ENCODE measurements at places on chromosomes 7 and 10. TPM values are rescaled to one million over a fixed set of nuclear protein-coding genes. Genes with fewer than 3 reads are reported as not detected.
A peak's percentile ranks its signal among the peaks of the same experiment; 100 is the strongest.

DNA sequence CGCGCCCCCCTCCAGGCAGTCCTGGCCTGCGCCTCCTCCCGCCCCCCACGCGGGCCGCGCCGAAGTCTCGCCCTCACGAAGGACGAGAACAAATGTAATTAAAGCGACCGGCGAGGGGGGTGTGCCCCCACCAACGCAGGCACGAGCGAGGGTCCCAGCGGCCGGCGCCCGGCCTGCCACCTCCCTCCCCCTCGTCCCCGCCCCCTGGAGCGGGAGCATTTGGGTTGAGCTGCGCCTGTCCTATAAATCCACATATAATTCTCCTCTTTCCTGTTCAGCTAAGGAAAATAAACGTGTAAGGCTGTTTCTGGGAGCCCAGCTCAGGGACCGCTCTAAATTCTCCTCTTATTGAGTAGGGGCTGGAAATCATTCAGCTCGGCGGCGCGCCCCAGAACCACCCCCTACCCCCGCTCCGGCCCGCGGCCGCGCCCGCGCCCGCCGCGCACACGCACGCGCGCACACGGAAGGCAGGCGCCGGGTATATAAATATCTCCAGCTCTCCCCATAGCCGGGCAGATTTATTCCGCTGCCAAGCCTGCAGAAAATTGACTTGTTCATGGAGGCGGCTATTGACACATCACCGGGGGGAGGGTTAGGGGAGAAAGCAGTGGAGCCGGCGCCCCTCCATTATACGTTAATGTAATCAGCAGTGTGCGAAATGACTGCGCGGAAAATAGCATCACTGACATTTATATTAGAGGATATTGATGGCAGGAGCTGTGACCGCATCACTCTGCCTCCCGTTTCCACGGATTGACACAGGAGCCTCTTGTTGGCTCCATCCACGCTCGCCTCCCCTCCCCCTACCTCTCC lies 61.6 kb upstream of the BTRC start:
- DNase-seq = no peak

GRCh38 chr7:70316745-70317144 lies 718.5 kb downstream of the AUTS2 start:
- DNase-seq = no peak

The COL28A1 gene
- total RNA-seq = 0.12 TPM

DNA sequence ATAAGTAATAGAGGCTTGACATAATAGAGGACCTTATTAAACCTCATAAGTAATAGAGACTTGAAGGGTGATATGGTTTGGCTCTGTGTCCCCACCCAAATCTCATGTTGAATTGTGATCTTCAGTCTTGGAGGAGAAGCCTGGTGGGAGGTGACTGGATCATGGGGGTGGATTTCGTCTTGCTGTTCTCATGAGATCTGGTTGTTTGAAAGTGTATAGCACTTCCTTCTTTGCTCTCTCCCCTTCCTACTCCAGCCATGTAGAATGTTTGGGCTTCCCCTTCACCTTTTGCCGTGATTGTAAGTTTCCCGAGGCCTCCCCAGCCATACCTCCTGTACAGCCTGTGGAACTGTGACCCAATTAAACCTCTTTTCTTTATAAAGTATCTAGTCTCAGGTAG lies 8.6 kb downstream of the KIFBP start:
- DNase-seq = no peak

The CHCHD1 gene
- 60.7 TPM for total RNA-seq

The MBL2 gene
- not detected for total RNA-seq

- DNase-seq = peak; percentile 13
These were observed 65.8 kb upstream of the PRSS58 start for GRCh38 chr7:142323706-142324105.

DNA sequence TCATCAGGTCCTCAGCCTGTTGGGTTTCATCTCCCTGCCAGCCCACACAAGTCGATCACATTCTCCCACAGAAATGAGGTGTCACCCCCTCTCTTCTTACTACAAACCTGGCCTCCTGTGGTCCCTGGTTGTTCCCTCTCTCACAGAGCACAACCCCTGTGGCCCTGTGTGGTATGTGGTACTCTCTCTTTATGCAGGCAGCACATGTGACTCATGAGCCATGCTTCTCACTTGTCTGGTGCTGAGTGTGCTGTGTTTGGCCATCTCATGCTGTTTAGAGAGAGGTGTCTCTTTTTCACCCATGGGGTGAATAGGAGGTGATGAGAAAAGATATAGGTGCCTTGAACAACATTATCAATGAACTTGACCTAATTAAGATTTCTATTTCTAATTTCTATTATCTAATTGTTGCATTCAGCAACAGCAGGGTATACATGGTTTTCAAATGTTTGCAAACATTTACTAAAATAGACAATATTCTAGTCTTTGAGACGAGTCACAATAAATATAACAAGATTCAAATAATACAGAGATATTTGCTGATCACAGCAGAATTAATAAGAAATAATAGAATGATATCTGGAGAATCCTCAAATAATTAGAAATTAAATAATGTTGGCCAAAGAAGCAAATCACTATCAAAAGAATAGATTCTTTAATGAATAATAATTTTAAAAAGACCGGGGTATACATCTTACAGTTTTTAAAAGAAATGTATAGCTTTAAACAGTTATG lies 633.8 kb upstream of the IGFBP3 start:
- DNase-seq = no peak

GRCh38 chr10:70931168-70931815 lies 42.9 kb upstream of the PCBD1 start:
- DNase-seq = no peak

GRCh38 chr7:85593355-85593754 lies 406.5 kb upstream of the SEMA3D start:
- no peak for DNase-seq

The LRRN3 gene
- not detected for total RNA-seq

DNA sequence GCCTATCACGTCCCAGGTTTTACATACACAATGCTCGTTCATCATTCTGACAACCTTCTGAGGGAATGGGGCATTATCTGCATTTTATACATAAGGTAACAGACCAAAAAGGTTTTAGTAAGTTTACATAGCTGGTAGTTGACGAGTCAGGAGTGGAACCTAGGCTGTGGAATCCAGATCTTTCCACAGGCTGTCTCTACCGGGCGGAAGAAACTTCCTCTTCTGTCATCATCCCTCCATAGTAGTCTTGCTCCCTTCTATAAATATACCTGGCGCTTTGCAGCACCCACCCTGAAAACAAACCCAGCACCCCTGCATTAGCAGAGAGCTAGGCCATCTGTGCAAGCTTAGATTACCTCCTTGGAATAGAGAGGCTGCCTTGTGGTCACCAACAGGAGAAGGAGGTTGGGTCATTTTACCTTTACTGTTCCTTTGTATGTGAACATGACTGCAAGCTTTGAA lies 1.3 kb downstream of the TSPAN13 start:
- DNase-seq = no peak

- no peak for DNase-seq
These were observed 197.4 kb downstream of the RNLS start for GRCh38 chr10:88385601-88386203.

The SMNDC1 gene
- total RNA-seq = 10.7 TPM

GRCh38 chr10:73244866-73245477 lies 2.1 kb downstream of the DNAJC9 start:
- no peak for DNase-seq

- no peak for DNase-seq
These were observed 71.6 kb upstream of the C1GALT1 start for GRCh38 chr7:7110706-7111105.

The SPDYE3 gene
- total RNA-seq = not detected

The CHPF2 gene
- total RNA-seq = 33.3 TPM

The GNAT3 gene
- total RNA-seq = not detected

- DNase-seq = no peak
These were observed 15.6 kb downstream of the SUFU start for GRCh38 chr10:102519246-102519825.

Data from NCI-H460 (cell line).